Immature natural killer cell (primary cell): ENCODE measurements at places on chromosomes 16 and 17. TPM values are rescaled to one million over a fixed set of nuclear protein-coding genes. Genes with fewer than 3 reads are reported as not detected.

The DNAI2 gene
- 0.74 TPM for polyA plus RNA-seq

The NOD2 gene
- 1.5 TPM for polyA plus RNA-seq

The CIAO2B gene
- polyA plus RNA-seq: 157 TPM

The MT3 gene
- polyA plus RNA-seq: not detected

The ANKFN1 gene
- polyA plus RNA-seq: not detected

The CCL17 gene
- not detected for polyA plus RNA-seq

The CES4A gene
- 0.98 TPM for polyA plus RNA-seq

The CMTM1 gene
- 2.2 TPM for polyA plus RNA-seq

The FAM171A2 gene
- polyA plus RNA-seq: not detected

The NOXO1 gene
- polyA plus RNA-seq: not detected

The PRR14 gene
- polyA plus RNA-seq: 10.6 TPM

The SOX9 gene
- polyA plus RNA-seq: not detected

The BCO1 gene
- not detected for polyA plus RNA-seq

The IRX5 gene
- not detected for polyA plus RNA-seq

The TMEM238L gene
- not detected for polyA plus RNA-seq

The PYY gene
- not detected for polyA plus RNA-seq

The PIK3R6 gene
- polyA plus RNA-seq: not detected

The TMC8 gene
- polyA plus RNA-seq: 170 TPM

The MARCHF10 gene
- polyA plus RNA-seq: 2.1 TPM

The MT1H gene
- not detected for polyA plus RNA-seq

The RASL10B gene
- polyA plus RNA-seq: not detected

The PPM1E gene
- not detected for polyA plus RNA-seq

The INTS2 gene
- polyA plus RNA-seq: 5.9 TPM

The KRTAP3-2 gene
- polyA plus RNA-seq: not detected

The KRT24 gene
- polyA plus RNA-seq: not detected

The CAVIN1 gene
- not detected for polyA plus RNA-seq

The CNGB1 gene
- not detected for polyA plus RNA-seq

The WDR81 gene
- 5.8 TPM for polyA plus RNA-seq

The KPNB1 gene
- polyA plus RNA-seq: 27.9 TPM

The SLC7A6 gene
- polyA plus RNA-seq: 12.8 TPM

The CES5A gene
- not detected for polyA plus RNA-seq

The NPW gene
- polyA plus RNA-seq: not detected

The BOLA2 gene
- 32.0 TPM for polyA plus RNA-seq

The HBZ gene
- not detected for polyA plus RNA-seq

The KRTAP2-2 gene
- not detected for polyA plus RNA-seq

The SLFN13 gene
- polyA plus RNA-seq: 11.8 TPM

The NAE1 gene
- 67.2 TPM for polyA plus RNA-seq

The KRT33B gene
- polyA plus RNA-seq: not detected

The PPY gene
- polyA plus RNA-seq: not detected
